ENCODE measurements at places on chromosomes 6 and 20.

- no peaks in the 10 kb centered on the region for H3K27me3 ChIP-seq
- no peak for DNase-seq
- H3K27ac ChIP-seq = no peak overlapping the region
- H3K36me3 ChIP-seq = no peaks in the 10 kb centered on the region
Measured at GRCh38 chr6:126374372-126374771, 34.5 kb downstream of the CENPW start.

GRCh38 chr6:121453191-121453590 is 17.7 kb downstream of the GJA1 start:
- H3K4me3 ChIP-seq = no peak overlapping the region
- no peaks in the 10 kb centered on the region for H3K4me1 ChIP-seq
- H3K27me3 ChIP-seq = no peaks in the 10 kb centered on the region
- H3K36me3 ChIP-seq = no peaks in the 10 kb centered on the region

DNA sequence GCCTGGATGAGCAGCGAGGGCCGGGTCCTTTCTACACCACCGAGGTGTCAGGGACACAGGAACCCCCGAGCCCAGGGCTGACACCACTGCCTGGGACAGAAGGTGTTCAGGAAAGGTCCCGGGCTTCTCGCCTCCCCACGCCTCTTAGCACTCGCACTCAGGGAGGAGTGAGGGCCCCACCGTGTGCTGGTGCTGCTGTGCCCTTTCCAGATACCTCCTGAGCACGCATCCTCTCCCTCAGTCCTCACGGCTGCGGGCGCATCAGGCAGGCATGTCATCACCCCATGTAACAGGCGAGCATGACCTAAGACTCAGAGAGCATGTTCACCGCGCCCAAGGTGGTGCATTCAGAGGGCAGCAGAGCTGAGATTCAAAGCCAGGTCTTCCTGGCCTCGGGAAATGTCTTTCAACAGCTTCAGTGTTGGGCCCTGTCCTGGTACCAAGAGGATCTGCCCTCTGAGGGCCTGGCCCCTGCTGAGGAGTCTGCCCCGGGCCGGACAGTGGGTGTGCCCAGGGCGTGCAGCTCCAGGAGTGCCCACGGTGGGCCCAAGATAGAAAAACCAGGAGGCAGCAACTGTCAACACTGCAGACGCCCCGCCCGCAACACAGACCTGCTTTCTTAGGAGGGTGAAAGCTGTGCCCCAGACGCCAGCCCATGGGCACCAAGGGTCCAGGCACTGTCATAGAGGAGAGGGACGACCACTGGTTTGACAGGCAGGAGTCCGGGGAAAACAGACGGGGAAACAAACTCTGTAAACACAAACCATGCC is 29.2 kb downstream of the TGM2 start:
- no peak overlapping the region for H3K27ac ChIP-seq

DNA sequence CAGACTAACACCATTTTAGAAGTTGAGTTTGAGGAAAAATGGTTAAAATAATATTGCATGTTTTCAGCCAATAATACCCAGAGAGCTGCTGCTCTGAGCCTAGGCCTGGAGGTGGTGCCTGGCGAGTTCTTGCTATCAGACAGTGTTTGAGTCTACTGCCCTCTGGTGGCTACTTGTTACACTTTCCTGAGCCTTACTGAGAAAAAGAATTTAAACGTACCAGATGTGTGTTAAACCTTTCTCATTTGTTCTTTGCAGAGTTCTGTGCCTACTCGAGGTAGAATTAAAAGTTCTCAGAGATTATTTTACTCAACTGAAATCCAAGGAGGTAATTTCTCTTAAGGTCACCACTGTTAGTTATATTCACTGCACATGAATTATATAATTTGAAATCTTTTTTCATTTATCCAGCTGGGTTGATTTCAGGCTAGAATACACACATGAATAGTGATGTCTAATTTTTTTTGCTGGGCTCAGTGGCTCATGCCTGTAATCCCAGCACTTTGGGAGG is 38.2 kb downstream of the SHLD1 start:
- peaks cover 9% of the 10 kb centered on the region for H3K4me1 ChIP-seq
- DNase-seq = peak; percentile 71
- H3K27me3 ChIP-seq = no peaks in the 10 kb centered on the region

- H3K4me1 ChIP-seq = no peaks in the 10 kb centered on the region
- no peak overlapping the region for H3K4me3 ChIP-seq
- no peaks in the 10 kb centered on the region for H3K36me3 ChIP-seq
- DNase-seq = no peak
Measured at GRCh38 chr6:153032255-153032882, 29.9 kb upstream of the MTRF1L start.

GRCh38 chr6:145491126-145491525 is 244.2 kb downstream of the EPM2A start:
- no peaks in the 10 kb centered on the region for H3K4me1 ChIP-seq
- no peaks in the 10 kb centered on the region for H3K27me3 ChIP-seq
- H3K36me3 ChIP-seq = no peaks in the 10 kb centered on the region
- DNase-seq = no peak
- H3K27ac ChIP-seq = no peak overlapping the region

GRCh38 chr6:35449287-35449881 is 2.8 kb upstream of the FANCE start:
- DNase-seq = no peak
- H3K27me3 ChIP-seq = no peaks in the 10 kb centered on the region
- no peaks in the 10 kb centered on the region for H3K36me3 ChIP-seq
- no peak overlapping the region for H3K4me3 ChIP-seq
- H3K27ac ChIP-seq = no peak overlapping the region

DNA sequence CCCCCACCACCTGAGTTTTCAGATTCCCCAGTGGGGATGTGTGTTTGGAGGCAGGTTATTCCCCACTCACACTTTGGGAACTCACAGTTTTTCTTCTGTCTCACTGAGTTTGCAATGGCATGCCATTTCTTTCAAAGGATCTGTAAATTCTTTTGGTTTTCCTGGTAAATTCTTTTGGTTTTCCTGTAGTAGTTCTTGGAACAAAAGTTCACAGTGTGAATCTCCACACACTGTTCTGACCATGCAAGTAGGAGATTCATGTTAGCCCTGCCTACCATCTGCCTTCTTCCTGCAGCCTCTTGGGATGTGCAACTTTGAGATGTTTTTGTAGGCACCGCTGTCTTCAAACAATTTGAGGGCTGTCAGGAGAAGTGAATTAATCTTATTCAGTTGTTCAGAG is 165.6 kb upstream of the OGFRL1 start:
- H3K4me3 ChIP-seq = no peak overlapping the region
- no peaks in the 10 kb centered on the region for H3K4me1 ChIP-seq
- no peak overlapping the region for H3K27ac ChIP-seq
- DNase-seq = no peak
- no peaks in the 10 kb centered on the region for H3K36me3 ChIP-seq

DNA sequence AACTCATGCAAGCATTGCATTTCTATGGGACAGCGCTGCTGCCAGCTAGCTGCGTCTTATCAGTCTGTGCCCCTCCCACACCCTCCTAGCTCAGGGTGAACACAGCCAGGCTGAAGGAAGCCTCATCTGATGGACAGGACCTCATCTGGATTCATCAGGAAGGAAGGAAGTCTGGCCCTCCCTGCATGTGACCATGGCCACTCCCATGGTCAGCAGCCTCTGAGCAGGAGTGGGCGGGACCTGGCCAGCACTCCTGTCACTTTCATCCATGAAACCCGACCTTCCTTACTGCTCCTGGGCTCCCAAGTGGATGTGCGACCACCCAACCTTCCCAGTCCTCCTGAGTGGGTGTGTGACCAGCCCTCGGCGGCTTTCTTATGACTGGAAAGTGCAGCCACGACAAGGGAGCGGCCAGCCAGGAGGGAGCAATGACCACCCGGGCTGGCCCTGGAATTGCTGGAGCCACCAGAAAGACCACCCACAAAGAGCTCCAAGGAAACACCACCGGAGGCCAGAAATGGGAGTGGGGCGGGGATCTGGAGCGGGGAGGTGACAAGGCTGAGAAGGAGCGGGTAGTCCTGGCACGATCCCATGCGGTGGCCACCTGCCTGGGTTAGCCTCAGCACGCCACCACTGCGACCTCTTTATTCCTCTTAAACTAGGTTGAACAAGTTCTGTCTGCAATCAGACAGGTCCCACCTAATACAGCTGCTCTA is 241.2 kb downstream of the TTLL2 start:
- no peak overlapping the region for H3K4me3 ChIP-seq
- H3K4me1 ChIP-seq = peaks cover 9% of the 10 kb centered on the region
- DNase-seq = no peak
- no peaks in the 10 kb centered on the region for H3K27me3 ChIP-seq
- H3K27ac ChIP-seq = no peak overlapping the region
- H3K36me3 ChIP-seq = no peaks in the 10 kb centered on the region

GRCh38 chr20:34334654-34335407 is 28.2 kb upstream of the ITCH start:
- no peak overlapping the region for H3K27ac ChIP-seq
- H3K27me3 ChIP-seq = no peaks in the 10 kb centered on the region
- H3K4me3 ChIP-seq = no peak overlapping the region
- H3K4me1 ChIP-seq = no peaks in the 10 kb centered on the region
- H3K36me3 ChIP-seq = no peaks in the 10 kb centered on the region

- DNase-seq = no peak
- H3K4me1 ChIP-seq = no peaks in the 10 kb centered on the region
- H3K4me3 ChIP-seq = no peak overlapping the region
- H3K27ac ChIP-seq = no peak overlapping the region
- no peaks in the 10 kb centered on the region for H3K36me3 ChIP-seq
- no peaks in the 10 kb centered on the region for H3K27me3 ChIP-seq
Measured at GRCh38 chr6:12436683-12437082, 146.5 kb downstream of the EDN1 start.

GRCh38 chr6:164665328-164665727 is 644.1 kb downstream of the C6orf118 start:
- H3K27me3 ChIP-seq = no peaks in the 10 kb centered on the region
- no peaks in the 10 kb centered on the region for H3K4me1 ChIP-seq
- no peak overlapping the region for H3K4me3 ChIP-seq
- no peaks in the 10 kb centered on the region for H3K36me3 ChIP-seq

- no peaks in the 10 kb centered on the region for H3K36me3 ChIP-seq
- H3K4me3 ChIP-seq = no peak overlapping the region
- no peak overlapping the region for H3K27ac ChIP-seq
- no peaks in the 10 kb centered on the region for H3K27me3 ChIP-seq
- no peak for DNase-seq
- no peaks in the 10 kb centered on the region for H3K4me1 ChIP-seq
Measured at GRCh38 chr6:42418724-42419123, 33.0 kb downstream of the TRERF1 start.

DNA sequence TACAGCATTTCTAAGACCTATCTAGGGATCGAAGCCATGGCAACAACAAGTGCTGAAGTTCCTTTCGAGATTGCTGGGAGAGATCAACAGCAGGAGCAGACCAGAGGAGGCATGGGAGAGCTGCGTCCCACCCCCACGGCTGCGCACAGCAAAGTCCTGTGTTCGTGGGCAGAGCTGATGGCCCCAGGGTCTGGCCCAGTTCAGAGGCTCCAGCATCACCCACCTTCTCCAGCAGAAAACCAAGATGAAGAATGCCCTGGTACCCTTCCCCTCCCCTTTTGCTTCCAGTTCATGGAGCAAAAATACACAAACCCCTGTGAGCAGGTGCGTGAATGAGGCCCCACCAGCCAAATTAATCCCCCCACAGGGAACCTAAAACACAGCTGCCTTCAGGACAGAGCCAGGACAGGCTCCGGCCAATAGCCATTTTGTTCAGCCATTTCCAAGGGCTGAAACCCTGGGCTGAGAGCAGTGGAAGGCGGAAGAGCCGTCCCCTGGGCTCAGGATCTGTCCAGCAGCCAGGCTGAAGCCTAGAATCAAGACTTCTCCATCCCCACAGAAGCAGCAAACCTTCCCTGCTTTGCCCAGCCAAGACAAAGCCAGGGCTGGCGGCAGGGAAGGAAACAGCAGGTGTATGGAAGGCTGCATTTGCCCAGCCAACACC is 102.8 kb downstream of the PREX1 start:
- no peak overlapping the region for H3K4me3 ChIP-seq
- H3K27me3 ChIP-seq = no peaks in the 10 kb centered on the region
- no peaks in the 10 kb centered on the region for H3K4me1 ChIP-seq
